Effector CD4-positive, alpha-beta T cell (primary cell): ENCODE measurements at places on chromosomes 7 and 10.
A peak's percentile ranks its signal among the peaks of the same experiment; 100 is the strongest.

DNA sequence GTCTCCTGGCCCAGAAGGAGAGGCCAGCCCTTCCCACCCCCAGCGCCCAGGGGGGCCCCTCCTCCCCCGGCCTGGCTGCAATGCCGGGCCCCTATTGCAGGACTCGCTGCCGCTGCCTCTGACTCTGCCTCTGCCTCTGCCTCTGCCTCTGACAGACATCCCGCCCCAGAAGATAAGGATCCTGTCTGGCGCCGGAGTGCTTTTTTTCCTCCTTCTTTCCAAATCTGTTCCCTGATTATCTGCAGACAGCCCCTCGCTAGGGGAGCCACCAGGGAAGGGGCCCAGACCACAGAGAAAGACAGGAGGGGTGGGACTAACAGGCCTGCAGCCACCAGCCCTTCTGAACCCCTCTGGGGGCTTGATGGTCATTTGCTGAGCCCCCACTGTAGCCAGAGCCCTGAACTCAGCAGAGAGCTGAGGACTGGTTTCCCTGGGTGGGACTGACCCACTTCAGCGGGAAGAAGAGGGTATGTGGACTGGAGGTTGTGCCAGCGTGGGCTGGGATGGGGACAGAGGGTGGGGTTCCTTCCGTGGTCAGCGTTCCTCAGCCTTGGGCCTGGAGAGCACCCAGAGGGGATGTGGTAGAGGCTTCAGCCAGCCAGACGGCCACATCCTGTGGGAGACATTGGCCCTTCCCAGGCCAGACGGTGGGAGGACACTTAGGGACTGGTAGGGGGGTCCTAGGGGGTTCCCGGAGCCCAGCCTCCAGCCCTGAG, 22.8 kb downstream of the UNC5B start:
- DNase-seq: no peak

DNA sequence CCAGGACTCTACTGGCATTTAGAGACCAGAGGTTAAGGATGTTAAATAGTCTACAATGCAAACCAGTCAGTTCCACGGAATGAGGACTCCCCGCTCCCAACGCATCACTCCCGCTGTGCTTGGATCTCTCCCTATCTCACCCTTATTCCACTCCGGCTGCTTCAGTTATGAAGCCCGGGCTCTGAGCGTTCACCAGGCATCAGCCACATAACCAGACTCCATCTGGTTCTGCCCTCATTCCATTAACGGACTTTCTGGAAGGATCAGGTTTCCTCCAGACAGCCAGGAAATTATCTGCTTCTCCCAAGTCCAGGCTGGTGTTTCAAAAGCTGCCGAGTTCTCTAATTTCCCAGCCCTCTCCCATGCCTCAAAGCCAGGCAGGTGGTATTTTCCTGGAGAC, 499.3 kb downstream of the GLRX3 start:
- DNase-seq: no peak

DNA sequence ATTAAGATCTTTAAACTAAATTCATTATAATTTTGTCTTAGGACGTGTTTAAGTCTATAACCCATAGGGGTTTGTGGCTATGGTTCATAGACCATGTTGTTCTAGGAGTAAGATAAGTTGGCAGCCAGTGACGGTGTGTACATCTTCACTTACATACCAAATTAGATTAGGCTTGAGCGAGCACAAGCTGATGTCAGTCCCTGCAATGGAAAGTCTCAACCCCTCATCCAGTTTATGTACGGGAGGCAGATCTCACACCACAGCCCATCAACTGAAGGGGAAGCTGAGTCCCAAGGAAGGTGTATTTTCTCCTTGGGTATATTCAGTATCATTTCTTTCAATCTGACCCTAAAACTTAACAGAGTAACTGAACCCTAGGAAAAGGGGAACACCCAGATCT, 5.1 kb upstream of the SMC3 start:
- no peak for DNase-seq

- DNase-seq: no peak
Measured at GRCh38 chr7:150753826-150754603, 16.8 kb downstream of the GIMAP5 start.

- DNase-seq: no peak
Measured at GRCh38 chr10:14557567-14557966, 217.1 kb downstream of the FAM107B start.

DNA sequence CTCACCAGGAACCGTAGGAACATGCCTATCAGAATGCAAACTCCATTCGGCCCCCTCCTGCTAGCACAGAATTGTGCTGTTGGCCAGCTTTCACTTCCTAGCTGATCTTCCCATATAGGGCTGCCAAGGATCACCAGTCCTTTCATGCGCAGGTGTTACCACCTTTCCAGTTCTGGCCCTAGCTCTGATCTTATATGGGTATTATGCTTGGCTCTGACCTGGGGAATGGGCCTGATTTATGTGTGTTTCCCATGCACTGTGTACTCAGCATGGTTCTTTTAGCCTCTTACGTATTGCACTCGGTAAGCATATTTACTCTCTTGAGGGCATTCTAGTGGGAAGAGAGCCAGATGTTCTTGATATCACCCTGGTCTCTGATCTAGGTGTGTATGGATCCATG, 11.1 kb downstream of the SLC35G1 start:
- no peak for DNase-seq

DNA sequence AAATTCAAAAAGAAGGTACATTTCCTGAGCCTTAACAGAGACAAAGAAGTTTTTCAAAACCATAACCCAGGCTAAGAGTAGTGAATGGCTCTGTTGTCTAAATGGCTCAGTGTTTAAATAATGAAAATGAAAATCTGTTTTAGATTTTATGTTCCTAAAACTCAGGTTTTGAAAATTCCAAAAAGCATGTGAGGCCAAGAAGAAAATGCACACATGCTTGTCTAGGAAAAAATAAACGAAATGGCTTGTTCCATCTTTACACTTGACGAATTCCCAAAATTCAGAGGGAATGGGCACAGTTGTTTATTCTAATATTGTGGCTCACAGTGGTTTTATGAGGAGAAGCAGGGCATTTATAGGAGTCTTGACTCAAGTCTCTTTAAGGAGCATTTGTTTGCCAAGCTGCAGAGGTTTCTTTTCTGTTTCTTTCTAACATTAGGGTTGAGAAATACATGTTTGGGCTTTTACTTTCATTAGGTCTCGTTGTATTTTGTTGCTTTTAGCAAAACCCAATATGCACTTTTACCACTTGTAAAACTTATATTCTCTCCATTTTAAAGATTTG, 527.6 kb upstream of the ANKRD30A start:
- no peak for DNase-seq

- no peak for DNase-seq
Measured at GRCh38 chr7:30561389-30561788, 33.3 kb upstream of the GARS1 start.

DNA sequence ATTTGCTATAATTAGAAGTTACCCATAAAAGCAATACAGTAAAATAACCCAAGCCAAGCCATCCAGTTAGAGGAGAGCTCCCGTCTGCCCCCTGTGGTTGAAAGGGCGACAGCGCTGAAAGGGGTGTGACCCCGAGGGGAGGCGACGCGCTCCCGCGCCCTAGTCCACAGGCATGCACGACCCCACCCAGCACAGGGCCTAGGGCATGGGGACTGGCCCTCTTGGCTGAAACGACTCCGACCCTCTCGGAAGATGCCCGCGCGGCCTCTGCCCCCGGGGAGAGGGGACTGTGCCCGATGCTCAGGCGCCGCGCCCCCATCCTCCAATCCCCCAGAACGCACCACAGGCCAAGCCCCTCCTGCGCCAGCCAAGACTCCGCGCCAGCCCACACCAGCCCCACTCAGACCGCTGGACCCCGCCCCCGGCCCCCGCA, 64.0 kb downstream of the CSGALNACT2 start:
- DNase-seq: peak; percentile 32

GRCh38 chr7:130598056-130598455, 70.5 kb downstream of the COPG2 start:
- DNase-seq: no peak

DNA sequence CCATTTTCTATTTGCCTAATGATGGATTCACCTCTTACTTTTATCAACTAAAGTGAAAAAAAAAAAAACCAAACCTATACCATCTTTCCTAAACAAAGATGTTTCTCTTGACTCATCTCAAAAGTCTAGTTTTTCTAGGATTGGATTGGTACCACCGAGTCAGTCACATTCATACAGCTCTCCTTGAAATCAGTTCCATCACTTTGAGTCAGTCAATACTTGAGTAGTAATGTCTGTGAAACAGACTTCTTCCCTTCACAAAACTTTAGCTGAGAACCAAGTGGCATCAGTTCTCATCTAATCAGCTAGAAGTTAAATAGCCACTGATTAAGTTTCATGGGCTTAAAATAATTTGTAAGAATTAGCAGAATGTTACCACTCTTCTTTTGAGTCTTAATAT, 13.3 kb downstream of the CDK6 start:
- no peak for DNase-seq

GRCh38 chr7:45885264-45885882, 2.9 kb upstream of the IGFBP1 start:
- no peak for DNase-seq

GRCh38 chr10:60209874-60210570, 179.7 kb downstream of the ANK3 start:
- DNase-seq: no peak

DNA sequence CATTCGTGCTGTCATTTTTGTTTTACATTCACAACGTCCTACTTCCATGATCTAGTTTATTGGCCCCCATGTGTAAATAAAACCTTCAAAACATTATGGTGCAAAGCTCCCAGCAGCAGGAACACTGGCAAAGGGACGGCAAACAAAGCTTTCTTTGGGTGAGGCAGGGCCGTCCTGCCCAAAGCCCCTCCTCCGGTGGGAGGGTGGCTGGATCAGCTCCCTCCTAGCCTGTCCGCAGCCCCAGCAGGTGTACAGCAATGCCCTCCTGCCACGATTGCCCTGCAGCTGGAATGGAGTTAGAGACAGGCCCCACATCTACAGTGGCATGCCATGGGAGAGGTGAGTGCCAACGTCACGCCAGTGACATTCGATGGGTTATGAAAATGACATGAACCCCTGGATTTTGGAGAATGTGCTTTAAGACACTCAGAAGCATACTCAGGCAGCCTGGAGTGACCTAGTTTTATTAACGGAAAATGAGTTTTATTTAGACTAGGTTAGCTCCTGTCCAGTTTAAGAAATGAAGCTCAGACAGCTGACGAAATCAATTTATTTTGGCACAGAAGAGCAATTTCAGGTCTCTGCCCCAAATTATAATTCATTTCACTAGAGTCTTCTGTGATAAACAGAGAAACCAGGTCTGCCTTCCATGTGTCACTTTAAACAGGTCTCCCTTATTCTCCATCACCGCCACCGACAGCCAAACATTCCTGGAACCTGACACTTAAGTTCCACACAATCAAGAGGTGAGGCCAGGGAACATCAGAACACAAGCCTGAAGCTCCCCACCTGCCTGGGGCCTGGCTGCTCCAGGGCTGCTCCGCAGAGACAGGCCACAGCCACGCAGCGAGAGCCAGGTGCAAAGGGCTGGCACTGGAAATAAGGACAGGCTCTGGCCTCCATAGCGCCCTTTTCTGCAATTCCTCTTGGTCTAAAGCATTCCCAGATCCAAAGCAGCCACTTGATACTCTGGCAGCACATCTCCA, 50.1 kb downstream of the VOPP1 start:
- DNase-seq: no peak

DNA sequence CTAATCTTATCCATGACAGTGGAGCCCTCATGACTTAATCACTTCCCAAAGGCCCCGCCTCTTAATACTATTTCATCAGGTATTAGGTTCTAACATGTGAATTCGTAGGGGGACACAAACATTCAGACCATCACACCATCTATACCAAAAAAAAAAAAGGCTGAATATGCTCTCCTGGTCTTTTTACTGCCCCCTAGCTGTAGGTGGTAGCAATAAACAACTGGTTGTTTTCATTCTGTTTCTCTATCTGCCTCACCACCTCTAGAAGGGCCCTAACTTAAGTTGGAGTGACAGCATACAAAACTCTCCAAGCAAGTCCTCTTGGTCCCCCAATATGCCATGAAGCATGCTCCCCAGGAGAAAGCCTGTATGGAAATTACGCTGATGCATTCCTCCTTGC, 94.1 kb downstream of the GRM8 start:
- DNase-seq: no peak

GRCh38 chr7:102834466-102834865, 78.3 kb upstream of the LRRC17 start:
- no peak for DNase-seq

- DNase-seq: no peak
Measured at GRCh38 chr7:17535776-17536175, 237.3 kb downstream of the AHR start.

- no peak for DNase-seq
Measured at GRCh38 chr7:74027683-74028320, at the start of gene ELN. Gene ELN (plus strand): TSS chr7:74028173. CDS start chr7:74028188, 15 bp downstream.

DNA sequence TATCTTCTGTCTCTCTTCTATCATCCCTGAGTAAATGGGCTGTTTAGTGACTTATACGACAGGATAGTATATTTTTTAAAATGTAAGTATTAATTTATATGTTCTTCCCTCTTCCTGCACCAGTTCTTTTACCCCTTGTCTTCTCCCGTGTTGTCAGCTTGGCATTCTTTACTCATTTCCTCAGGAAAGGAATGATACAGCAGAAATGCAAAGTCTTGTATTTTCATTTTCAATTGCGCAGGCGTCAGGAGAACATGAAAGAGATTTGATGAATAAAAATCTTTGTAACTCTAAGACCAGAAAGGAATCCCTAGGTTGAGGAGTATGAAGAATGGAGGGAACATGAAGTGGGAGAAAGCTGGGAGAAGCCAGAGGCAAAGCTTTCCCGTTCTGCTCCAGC, 18.8 kb upstream of the VPS41 start:
- no peak for DNase-seq

GRCh38 chr7:130227883-130228575, 20.4 kb downstream of the SSMEM1 start:
- no peak for DNase-seq

- DNase-seq: no peak
Measured at GRCh38 chr10:43091846-43092245, 15.0 kb downstream of the RET start.

DNA sequence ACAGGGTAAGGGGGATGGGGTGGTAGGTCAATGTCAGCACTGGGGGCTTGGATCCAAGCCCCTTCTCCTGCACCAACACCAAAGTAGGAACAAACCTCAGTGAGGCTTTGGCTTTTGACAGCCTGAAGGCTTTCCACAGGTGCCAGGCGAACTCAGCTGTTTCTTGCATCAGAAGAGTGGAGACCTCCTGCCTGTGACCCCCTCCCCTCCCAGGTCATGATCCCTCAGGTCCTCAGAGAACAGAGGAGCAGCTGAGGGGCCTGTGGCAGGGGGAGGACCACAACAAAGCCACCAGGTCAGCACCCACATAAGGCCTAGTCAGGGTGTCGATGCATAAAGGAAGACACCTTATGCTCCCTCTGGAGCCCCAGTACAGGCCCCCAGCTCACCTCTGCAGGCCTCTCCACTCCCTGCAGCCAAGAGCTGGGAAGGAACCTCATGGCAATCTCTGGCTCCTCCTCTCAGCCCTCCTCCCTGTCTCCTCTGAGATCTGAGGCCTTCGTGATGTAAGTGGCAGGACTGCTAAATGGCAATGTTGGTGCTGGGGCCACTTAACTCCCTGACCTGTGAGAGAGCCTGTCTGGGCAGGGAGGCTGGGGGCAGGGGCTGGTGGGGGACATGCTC, 19.1 kb upstream of the PRRT4 start:
- no peak for DNase-seq

- DNase-seq: no peak
Measured at GRCh38 chr7:3436746-3437145, 135.7 kb downstream of the SDK1 start.
